T-helper 17 cell (primary cell): ENCODE measurements at places on chromosomes 11 and 22. TPM values are rescaled to one million over a fixed set of nuclear protein-coding genes. Genes with fewer than 3 reads are reported as not detected.

The CRYBB2 gene
- total RNA-seq: not detected

The CSNK1E gene
- total RNA-seq: 174 TPM

GRCh38 chr11:44989831-44990566 is 39.3 kb upstream of the TP53I11 start:
- H3K4me3 ChIP-seq: no peak overlapping the region
- H3K36me3 ChIP-seq: peaks cover 6% of the 10 kb centered on the region
- peaks cover 29% of the 10 kb centered on the region for H3K27me3 ChIP-seq
- H3K27ac ChIP-seq: peak overlapping the region; percentile 39

GRCh38 chr22:37253126-37253660 is 9.1 kb upstream of the RAC2 start:
- DNase-seq: no peak
- no peak overlapping the region for H3K27ac ChIP-seq
- H3K4me3 ChIP-seq: no peak overlapping the region
- no peaks in the 10 kb centered on the region for H3K36me3 ChIP-seq

DNA sequence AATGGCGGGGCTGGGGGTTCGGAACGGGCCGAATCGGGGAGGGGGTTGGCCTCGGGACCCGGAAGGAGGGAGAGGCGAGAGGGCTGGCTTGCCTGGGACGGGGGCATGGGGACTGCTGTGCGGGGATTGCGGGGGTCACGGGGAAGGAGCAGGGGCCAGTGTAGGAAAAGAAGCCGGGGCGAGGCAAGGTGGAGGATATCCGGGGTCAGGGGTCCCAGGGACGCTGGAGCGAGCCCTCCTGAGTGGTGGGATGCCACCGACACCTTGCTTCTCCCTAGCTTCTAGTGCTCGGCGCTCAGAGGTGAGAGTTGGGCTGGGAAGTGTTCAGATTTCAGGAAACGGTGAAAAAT is 426 bp upstream of the GDPD5 start:
- no peak overlapping the region for H3K27ac ChIP-seq
- H3K36me3 ChIP-seq: no peaks in the 10 kb centered on the region
- peaks cover 32% of the 10 kb centered on the region for H3K4me1 ChIP-seq
